ENCODE measurements at places on chromosomes 12 and 14.

GRCh38 chr12:50403001-50403440, 2.3 kb downstream of the LARP4 start:
- no peak for DNase-seq

- no peak for DNase-seq
Measured at GRCh38 chr12:104615048-104615561, 158.4 kb downstream of the CHST11 start.

DNA sequence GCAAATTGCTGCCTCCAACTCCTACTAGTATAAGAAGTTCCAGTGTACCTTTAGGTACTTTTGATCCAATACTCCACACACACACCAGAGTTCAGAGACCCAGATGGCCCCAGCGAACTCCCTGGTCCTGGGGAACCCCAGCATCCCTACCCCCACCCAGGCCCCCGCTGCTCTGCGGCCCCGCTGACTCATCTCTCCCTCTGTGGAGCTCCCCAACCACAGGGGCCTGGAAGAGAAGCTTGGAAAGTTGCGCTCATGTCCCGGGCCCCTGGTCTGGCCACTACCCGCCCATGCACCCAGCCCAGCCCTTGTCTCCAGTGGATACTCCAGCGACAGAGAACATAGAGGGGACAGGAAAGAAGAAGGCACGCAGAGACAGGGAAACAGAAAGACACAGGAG, 4.2 kb upstream of the SP7 start:
- DNase-seq = no peak

- no peak for DNase-seq
Measured at GRCh38 chr12:78563826-78564225, 300.7 kb upstream of the SYT1 start.

DNA sequence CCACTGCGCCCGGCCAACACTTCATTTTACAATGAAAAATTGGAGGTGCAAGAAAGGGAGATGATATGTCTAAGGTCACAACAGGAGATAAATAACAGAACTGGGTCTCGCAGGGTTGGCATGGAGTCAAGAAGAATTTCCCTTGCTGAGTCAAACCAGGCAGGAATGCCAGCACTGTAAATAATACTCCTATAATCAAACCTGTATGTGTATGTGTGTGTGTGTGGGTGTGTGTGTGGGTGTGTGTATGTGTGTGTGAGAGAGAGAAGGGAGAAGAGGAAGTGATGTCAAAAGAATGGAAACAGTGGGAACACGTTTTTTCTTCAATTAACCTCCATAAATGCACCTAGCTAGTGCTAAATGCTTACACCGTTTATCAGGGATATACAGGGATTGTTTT, 70.4 kb downstream of the TMEM116 start:
- DNase-seq = no peak

DNA sequence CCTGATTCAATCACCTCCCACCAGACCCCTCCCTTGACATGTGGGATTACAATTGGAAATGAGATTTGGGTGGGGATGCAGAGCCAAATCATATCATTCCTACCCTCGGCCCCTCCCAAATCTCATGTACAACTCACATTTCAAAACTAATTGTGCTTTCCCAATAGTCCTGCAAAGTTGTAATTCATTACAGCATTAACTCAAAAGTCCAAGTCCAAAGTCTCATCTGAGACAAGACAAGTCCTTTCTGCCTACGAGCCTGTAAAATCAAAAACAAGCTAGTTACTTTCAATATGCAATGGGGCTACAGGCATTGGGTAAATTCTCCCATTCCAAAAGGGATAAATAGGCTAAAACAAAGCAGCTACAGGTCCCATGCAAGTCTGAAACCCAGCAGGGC, 634.6 kb downstream of the SLC6A15 start:
- DNase-seq = no peak

GRCh38 chr14:68268719-68269118, 449.1 kb downstream of the RAD51B start:
- no peak for DNase-seq

DNA sequence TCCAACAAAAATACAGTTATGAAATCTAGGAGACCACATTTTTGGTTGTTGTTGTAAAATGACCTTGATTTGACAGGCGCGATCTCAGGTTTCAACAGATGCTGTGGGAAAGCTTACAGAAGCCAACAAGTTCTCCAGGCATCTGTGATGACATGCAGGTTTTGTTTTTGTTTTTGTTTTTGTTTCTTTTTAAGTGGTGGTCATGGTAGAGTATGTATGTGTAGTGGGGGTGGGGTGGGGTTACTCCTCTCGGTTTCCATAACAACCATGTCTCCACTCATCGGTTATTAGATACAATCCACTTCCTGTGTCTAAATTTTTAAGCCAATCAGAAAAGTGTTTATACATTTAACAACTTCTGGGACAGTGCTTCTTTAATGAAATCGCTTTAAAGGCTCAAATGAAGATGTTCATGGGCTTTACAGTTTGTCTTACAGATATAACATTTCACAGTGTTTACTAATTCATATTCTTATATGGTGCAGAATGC, 199.9 kb upstream of the FOXN3 start:
- no peak for DNase-seq

DNA sequence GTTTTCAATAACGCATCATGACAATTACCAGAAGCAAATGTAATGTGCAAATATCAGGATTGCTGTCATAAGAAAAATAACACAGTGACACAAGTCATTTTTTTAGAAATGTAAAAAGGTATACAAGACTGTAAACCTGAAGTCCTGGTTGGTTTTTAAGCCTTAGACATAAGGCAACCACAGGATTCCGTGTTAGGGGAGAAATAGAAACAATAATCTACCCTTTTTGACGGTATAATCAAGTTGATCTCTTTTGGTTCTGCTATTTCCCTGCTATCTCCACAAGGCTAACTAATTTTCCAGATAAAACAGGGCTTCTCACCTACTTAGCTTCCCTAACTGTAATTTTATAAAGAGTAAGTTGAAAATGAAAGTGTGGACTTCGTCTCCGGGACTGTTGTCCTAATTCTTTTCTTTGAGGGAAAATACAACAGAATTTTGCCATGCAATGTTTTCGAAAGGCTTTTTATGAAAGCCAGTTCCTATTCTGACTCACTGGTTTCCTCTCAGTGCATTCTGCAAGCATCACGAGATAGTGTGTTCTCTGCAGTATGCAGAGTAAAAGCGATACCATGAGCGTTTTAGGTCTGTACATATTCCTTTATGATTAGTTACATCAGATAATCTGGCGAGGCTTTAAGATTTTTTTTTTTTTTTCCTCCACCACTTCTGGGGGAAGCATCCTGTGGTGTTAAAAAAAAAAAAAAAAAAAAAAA, 10.6 kb downstream of the MYO1H start:
- DNase-seq = no peak

DNA sequence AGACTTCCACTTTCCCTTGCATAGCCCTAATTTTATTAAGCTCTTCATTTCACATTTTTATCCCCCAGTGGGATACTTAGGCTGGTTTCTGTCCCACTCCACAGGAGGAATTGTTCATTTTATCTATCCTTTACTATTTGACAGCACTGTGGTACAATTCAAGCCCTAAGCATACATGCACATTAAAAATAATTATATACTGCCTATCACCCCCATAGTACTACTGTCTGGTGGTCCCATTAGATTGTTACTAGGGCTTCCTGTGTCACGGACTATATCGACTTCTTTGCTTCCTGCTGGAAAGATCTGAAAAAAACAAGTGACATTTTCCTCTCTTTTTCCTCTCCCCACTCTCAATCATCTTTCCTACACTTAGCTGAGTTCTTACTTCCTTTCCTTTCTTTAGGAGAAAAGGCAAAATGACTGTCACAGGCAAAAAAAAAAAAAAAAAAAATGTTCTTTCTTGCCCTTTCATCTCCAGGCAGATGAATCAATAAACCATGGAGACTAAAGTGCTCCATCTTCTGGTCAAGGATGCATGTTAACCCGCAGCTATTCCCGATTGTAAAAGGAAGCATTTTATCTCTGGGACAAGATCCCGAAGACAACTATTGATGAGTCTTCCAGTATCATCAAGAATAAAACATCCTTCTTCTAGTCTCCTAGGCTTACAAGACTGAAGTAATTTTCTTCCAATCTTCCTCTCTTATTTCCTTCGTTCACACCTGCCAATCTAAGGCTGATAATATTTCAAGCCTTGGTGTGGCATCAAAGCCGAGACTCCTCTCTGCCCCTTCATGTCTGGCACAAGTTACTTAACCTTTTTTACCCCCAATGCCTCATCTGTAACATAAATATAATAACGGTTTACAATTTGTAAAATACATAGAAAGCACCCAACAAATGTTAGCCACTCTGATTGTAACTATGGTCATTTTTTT, 94.4 kb upstream of the PLEKHG7 start:
- no peak for DNase-seq

GRCh38 chr12:41061192-41061591, 126.9 kb upstream of the PDZRN4 start:
- no peak for DNase-seq
